Left forelimb (tissue), 1 donor: ENCODE measurements at places on chromosomes 4 and X.

GRCh38 chr4:108311313-108311712 lies 142.6 kb upstream of the LEF1 start:
- no peak for DNase-seq

DNA sequence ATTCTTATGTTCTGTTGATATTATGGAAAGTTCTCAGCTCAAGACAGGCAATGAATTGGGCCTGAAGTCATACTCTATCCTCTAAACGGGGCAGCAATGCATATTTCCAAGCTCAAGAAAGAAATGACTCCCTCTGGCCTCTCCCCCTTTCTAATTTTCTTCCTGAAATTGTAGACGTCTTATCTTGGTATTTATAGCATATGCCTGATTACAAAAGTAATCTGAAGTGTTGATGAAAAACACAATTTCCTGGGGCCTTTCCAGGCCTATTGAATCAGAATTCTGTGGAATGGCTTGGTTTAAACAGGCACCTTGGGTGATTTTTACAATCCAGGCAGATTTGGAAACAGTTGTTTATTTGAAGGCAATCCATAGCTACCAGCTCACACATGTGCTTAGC lies 21.4 kb upstream of the PGRMC2 start:
- no peak for DNase-seq

- no peak for DNase-seq
Observed at GRCh38 chrX:42491137-42491907, 286.6 kb downstream of the PPP1R2C start.

DNA sequence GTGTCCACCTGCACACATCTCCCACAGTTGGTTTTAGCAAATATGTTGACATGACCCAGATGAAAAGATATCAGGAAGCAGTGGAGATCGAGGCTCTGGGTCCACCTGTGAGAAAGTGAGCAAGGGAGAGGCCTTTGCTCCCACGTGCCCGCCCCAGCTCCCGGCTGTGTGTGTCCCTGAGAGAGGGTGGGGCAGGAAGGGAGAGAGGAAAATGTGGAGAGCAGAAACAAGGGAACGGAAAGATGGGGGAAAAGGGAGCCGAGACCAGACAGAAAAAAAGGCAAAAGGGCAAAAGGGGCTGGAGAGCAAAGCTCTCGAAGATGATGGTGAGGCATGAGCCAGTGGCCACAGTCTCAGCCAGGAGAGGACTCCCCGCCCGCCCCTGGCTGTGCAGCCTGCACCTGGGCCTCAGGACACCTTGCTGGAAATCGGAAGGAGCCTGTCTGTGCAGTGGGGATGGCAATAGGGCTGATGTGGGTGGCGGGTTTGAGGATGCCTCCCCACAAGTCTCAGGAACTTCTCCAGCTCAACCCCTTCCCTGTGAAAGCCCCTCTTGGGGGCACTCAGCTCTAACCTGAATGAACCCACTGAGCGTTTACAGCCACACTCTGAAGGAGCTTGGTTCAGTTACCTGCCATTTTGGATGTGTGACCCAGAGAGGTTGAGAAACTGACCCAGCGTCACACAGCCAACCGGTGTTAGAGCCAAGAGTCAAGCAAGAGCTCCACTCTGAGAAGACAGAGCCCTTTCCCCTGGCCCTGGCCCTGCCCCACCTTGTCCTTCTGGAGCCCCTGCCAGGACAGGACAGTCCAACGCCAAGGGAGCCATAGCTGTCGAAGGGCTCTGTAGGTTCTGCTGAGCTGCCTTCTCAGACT lies 20.3 kb upstream of the MSX1 start:
- no peak for DNase-seq

DNA sequence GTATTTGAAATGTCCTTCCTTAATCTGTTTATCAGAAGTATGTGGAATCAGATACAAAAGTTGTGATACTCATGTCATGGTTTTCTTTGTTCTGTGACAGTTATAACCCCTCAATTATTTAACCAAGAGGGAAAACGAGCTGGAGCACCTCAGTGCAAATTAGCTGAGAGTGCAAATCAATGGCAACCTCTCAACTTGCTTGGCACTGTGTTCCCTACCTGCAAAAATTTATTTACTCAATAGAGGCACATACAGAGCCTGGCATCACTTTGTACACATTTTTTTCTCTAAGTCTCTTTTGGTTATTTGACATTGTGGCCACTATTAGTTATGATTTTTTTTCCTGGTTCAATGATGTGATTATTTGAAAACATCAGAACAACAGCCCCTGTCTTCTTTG lies 186.2 kb downstream of the STIM2 start:
- no peak for DNase-seq

- no peak for DNase-seq
Observed at GRCh38 chr4:180564448-180564847, 1678.8 kb upstream of the TENM3 start.

DNA sequence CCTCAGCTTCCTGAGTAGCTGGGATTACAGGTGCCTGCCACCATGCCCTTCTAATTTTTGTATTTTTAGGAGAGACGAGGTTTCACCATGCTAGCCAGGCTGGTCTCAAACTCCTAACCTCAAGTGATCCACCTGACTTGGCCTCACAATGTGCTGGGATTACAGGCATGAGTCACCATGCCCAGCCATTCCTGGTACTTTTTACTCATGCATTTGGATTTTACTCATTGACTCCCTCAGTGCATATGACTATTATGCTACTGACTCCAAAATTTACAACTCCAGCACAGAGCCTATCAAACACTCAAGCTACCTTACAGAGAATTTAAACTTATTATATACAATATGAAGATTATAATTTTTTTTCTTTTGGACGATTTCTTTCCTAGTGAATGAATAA lies 199.9 kb downstream of the CXXC4 start:
- DNase-seq: no peak

DNA sequence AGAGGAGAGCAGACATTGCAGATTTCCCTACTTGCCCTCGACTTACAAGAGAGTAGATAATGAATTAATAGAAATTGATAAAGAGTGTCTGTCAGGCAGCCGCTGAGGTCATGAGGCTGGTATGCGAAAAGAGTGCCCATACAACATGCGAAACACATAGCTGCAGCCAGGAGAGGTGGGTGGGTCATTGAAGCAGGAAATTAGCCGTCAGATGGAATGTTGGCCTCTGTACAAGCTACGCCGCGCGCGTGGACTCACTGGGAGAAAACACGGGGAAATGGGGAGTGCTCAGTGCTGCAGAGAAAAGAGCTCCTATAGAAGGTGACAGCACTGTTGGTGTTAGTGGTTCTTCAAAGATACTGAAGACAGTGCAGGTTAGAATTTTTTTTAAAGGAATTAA lies 125.1 kb downstream of the RAPGEF2 start:
- peak; percentile 70 for DNase-seq

GRCh38 chr4:10013722-10014121 lies 7.6 kb downstream of the SLC2A9 start:
- DNase-seq: no peak

DNA sequence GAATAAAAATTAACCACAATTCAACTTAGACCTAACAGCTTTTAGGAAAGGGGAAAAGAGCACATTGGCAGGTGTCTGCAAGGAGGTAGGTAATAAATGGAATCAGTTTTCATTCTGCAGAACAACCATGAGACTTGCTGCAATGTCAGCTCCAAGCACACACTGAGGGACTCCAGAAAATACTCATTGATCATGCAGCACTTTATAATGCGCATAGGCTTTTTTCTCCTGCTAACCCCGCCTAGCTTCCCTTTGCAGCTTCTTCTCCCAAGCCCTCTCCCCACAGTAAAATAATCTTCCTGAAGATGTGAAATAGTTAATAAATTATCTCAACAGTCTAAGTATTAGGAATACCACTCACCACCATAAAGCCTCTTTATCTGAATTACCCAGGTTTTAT lies 36.9 kb downstream of the ANKRD17 start:
- DNase-seq: no peak

DNA sequence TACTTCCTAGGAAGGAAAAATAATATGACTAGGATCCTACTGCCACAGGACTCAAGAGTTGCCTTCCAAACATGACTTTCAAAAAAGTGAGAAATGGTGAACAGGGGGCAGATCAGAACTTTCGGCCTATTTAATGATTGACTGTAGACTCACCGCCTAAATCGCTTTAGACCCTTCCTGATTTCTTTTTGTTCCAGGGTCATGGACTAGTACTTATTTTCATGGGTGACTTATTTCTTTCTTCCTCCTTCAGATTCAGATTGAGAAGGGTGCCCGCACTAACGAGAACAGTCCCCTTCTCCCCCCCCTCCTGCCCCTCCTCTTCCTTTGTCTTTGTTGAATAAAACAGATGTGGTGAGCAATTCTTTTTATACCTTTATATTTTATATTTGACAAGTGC lies 48.0 kb upstream of the KLHL8 start:
- DNase-seq: no peak

GRCh38 chr4:6331018-6331417 lies 61.4 kb downstream of the WFS1 start:
- DNase-seq: no peak

DNA sequence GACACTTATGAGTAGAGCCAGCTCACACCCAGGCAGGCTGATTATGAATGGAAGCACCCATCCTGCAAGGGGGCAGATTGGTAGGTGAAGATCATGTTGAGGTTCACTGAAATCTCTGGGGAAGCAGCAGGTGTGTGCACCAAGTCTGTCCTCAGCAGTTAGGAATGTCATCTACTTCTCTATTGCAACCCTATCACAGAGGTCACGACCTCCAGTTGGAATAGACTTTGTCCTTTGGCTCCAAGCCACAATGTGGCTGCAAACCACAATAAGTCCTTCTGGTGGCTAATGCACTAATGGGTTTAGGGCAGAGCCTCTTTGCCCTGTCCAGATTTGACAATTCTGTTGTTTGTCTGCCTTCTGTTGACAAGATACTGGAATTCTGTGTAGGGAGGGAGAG lies 1056.7 kb downstream of the PCDH19 start:
- DNase-seq: no peak

- DNase-seq: no peak
Observed at GRCh38 chr4:16213121-16213520, 13.2 kb downstream of the TAPT1 start.

DNA sequence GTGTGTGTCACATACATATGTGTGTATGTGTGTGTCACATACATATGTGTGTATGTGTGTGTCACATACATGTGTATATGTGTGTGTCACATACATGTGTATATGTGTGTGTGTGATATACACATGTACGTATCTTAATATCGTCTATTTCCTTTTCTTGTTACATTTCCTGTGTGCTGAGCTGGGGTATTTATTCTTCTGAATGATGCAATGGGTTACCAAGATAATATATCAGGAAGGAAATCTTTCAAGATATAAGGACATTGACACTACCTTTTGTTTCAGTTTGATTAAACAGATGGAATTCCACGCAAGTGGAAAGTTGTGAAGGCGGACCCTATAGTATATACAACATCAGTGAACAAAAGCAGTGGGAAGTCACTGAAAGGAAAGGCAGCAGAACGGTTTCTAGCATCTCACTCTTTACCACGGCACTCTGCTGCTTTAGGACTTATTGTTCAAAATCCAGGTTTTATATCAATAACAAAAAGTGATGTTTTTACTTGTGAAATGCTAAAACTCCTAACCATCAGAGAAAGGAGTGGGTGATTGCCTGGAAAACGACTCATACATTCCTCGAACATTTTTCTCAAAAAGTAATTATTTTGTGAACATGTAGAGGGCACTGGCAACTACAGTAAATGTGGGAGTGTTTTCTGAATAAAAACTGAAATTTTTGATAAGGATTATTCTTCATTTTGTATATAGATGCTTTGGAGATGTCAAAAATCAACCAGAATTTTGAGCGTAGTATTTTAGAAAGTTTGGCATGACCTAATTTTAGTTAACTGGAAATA lies 43.1 kb upstream of the IL21 start:
- no peak for DNase-seq

DNA sequence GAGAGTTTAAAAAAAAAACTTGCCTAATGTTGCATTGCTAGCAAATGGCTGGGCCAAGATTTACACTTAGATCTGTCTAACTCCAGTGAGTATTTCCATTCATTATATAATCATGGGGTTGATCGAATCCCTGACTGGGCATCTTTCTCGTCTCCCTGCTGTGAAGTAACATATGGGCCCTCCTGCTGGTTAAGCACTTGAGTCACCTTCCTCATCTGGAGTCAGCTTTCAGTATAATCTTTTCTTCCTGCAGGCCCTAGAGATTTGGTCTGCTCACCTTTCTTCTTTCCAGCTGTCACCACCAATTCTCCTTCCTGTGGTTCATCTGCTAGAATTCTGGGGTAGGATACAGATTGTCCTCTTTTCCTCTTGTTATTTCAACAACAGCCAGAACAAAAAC lies 41.6 kb downstream of the TIGD2 start:
- DNase-seq: no peak

DNA sequence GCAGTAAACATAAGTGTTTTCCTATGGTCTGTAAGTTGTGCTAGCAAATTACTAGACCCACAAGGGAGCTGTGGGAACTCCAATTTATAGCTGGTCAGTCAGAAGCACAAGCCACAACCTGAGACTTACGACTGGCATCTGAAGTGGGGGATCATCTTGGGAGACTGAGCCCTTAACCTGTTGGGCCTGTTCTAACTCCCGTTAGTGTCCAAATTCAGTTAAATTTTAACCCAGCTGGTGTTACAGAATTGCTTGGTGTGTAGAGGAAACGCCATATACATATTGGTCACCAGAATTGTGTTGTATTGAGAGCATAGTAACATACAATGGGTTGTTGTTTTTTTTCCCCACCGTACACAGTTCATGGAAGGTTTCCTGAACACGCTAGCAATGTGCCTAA lies 25.1 kb upstream of the NFXL1 start:
- DNase-seq: no peak

DNA sequence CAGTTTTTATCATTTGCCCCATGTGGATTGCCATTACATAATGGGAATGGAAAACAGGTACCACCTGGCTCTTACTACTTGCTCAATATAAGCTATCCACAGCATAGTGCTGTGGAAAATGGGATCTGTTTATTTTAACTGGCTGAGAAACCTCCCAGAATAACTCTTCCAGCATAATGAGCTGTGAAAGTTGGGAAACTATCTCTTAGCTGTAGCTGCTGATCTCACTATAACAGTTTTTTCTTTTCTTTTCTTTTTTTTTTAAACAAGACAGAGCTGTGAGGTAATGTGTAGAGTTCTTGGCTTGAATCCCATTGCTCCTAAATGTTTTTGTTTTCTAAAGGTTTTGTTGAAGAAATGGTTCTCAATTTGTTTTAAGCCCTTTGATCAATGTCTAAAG lies 988.3 kb downstream of the PCDH19 start:
- DNase-seq: no peak

DNA sequence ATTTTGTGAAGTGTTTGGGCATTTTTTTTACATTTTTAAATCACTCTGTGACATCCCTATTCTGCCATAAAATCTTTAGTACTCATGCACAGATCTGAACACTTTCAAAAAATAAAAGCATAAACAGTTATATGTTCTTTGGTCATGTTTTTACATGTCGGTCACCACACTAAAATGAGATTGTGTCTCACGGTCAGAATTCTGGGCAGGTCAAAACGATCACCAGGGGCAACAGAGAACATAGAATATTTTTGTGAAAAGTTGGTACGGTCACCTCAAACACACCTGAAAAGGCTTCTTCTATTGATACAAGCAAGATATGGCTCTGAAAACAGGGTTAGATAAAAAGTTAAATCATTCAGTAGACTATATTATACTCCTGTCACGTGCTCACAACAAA lies 189.1 kb downstream of the PDGFC start:
- no peak for DNase-seq
